K562 (cell line): ENCODE measurements at places on chromosomes 2 and 18. TPM values are rescaled to one million over a fixed set of nuclear protein-coding genes. Genes with fewer than 3 reads are reported as not detected.

Gene TFCP2L1
- 1.00 and 1.1 TPM in 2 replicates for total RNA-seq

Gene MERTK
- 1.1 and 1.4 TPM in 2 replicates for total RNA-seq

Gene RNF125
- total RNA-seq = 0.09 and 0.13 TPM in 2 replicates

Gene CYRIA
- total RNA-seq = 2.8 and 4.9 TPM in 2 replicates

Gene DSG2
- total RNA-seq = 41.3 and 43.0 TPM in 2 replicates

Gene GREB1L
- 0.11 TPM in 1 of 2 replicates, not detected in the other for total RNA-seq

Gene NDC80
- total RNA-seq = 57.0 and 65.2 TPM in 2 replicates

Gene HTR2B
- not detected in 2 replicates for total RNA-seq

Gene UGT1A9
- total RNA-seq = not detected in 2 replicates

Gene FSIP2
- 0.04 TPM in 2 replicates for total RNA-seq

Gene BMP10
- 0.89 and 0.91 TPM in 2 replicates for total RNA-seq

Gene HOXD10
- not detected in 2 replicates for total RNA-seq

Gene ARHGAP28
- total RNA-seq = 5.2 and 6.1 TPM in 2 replicates

Gene ATP6V1B1
- total RNA-seq = not detected in 2 replicates

Gene UGT1A6
- total RNA-seq = 0.09 TPM in 1 of 2 replicates, not detected in the other

Gene COLEC11
- 2.9 and 4.3 TPM in 2 replicates for total RNA-seq

Gene MEIS1
- 8.7 and 9.0 TPM in 2 replicates for total RNA-seq
